ENCODE measurements at places on chromosomes 7 and 10.

DNA sequence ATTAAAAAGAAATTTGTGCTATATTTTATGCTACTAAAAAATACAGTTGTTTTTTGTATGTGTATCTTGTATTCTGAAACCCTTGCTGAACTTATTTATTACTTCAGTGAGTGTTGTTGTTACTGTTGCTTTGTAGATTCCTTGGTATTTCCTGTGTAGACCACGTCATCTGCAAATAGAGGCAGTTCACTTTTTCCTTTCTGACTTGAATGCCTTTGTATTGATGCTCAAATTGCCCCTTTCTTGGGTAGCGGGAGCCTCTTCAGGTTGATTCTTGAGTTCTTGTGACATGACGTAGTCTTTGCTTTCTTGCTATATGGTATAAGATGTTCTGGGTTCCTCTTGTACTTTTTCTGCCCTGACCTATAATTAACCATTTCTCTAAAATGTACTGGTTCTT lies 504.1 kb downstream of the SDK1 start:
- no peak for DNase-seq

DNA sequence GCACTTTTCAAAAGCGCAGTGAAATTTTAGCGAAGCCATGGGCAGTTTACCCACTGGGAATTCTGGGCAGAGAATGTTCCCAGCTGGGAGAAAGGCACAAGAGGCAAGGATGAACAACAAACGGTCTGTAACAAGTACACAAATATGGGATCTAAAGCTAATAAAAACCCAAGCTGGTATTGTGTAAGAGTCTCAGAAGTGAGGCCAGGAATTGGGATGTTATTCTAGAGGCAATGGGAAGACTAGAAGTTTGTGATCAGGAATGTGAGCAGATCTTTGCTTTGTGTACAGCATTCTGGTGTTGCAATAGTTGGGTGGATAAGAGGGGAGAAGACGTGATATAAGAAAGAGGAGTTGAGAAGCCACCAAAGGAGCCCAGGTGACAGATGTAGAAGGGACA lies 15.0 kb downstream of the FZD9 start:
- DNase-seq, result no peak

DNA sequence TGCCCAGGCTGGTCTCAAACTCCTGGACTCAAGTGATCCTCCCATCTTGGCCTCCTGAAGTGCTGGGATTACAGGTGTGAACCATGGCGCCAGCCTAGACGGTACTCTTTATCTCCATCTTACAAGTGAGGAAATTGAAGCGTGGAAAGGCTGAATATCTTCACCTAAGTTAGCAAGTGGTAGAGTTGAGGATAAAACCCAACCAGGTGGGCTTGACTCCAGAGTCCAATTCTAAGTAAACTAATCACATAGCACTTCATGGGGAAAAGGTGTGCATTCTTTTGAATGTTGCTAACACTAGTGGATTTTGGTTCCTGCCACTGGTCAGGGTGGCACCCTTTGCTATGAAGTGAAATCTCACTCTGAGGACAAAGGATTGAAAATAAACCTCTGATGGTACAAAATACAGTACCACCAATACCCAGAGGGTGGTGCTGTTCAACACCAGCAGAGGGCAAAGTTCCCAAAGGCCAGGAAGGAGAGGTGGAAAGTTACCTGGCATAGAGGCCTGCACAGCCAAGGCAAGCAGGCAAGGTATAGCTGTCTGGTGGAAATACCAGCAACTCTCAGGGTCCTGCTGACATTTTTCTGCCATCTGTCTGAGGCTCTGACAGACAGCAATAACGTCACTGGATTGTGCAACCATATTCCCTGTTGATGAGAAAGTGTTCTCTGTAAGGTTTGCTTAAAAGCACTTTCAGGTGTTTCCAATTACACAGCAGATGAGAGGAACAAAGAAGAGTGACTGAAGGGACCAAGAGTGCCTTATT lies 17.6 kb downstream of the ZDHHC16 start:
- no peak for DNase-seq

- no peak for DNase-seq
These were observed 491.1 kb upstream of the AKR1E2 start for GRCh38 chr10:4334871-4335270.

- no peak for DNase-seq
These were observed 30.5 kb downstream of the ARMC3 start for GRCh38 chr10:22958338-22958737.

All from T-helper 9 cell (primary cell).